ENCODE measurements at places on chromosomes 6 and 20.

- DNase-seq, result no peak
Observed at GRCh38 chr6:11637266-11637665, 99.7 kb downstream of the TMEM170B start.

- no peak for DNase-seq
Observed at GRCh38 chr6:34020807-34021553, 124.9 kb downstream of the GRM4 start.

GRCh38 chr6:34341481-34341971 lies 50.9 kb downstream of the NUDT3 start:
- DNase-seq, result no peak

DNA sequence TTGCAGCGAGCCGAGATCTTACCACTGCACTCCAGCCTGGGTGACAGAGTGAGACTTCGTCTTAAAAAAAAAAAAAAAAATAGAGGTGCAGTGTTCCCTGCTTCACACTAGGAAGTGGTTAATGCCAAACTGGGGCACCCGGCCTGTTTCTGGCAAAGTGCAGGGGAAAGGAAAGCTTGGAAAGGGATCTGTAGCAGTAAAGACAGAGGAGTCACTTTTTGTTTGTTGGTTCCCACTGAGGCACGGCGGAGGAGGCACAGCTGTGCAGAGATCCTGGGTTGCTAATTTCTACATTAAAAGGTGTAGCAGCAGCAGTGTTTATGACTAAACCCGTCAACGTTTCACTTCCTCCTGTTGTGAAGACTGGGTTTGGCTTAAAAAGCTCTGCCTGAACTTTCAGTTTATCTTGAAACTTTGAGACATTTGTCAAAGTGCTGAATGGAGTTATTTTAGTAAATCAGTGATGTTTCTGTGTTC lies 125.6 kb downstream of the CARMIL1 start:
- no peak for DNase-seq

- no peak for DNase-seq
Observed at GRCh38 chr6:32889533-32889932, 35.5 kb downstream of the PSMB9 start.

GRCh38 chr6:124873066-124873410 lies 89.2 kb upstream of the RNF217 start:
- no peak for DNase-seq

DNA sequence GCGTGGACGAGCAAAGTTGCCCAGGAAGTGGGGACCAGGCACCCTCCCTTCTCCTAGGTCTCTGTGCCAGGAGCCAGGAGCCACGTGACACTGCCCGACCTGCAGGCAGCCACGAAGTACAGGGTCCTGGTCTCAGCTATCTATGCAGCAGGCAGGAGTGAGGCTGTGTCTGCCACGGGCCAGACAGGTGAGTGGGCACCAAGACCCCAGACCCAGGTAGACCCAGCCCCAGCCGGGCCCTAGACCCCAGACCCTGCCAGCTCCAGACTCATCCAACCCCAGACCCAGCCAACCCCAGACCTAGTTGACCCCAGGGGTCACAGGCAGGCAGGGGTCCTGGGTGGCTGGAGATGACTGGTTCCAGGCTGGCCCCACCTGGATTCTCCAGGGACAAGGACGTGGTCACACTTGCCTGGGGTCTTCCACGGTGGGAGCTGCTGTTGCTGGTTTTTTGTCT lies 21.1 kb downstream of the COL20A1 start:
- DNase-seq, result no peak

GRCh38 chr20:4560667-4561066 lies 161.0 kb upstream of the PRND start:
- DNase-seq, result no peak

DNA sequence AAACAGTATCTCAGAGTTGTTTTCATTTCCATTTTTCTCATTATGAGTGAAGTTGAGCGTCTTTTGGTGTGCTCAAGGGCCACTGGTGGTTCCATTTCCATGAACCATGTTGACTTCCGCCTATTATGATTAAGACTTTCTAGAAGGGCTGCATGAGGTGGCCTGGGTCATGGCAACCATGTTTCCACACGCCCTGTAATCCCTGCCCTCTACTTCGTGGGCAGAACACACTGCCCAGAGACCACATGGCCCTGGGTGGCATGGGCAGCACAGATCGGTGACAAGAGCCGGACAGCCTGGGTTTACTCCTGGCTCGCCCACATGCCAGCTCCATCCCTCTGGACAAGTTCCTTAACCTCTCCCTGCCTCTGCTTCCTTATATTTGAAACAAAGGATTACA lies 14.8 kb downstream of the PRPH2 start:
- DNase-seq, result no peak

DNA sequence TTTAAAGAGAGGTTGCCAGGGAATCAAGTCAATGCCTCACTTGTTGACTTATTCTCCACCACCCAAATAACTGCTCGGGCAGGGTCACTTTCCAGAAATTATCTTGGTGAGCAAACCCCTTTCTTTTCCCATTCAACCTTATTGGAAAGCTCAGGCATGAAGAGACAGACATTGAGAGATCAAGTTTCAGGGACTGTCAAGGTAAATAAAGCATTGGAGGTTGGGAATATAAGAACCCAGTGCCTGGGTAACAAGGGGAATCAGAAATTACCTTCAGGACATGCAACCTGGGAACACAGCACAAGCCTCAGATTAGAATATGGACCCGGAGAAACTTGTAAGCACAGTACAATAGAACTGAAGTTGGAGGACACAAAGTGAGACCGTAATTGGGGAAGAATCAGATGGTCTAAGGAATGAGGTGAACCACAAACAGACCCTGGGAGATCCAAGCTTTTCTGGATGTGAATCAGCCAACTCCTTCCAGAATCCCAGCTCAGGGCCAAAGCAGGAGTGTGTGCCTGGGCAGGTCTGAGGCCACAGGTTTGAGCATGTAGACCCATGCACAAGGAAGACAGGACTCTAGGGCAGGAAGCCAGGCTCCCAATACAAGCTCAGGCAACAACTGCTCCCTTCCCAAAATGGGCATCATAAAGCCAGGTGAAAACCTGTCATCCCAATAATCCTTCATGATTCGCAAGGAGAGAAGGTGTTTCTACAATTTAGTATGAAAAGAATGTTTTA lies 512.8 kb downstream of the MAFB start:
- DNase-seq, result no peak

GRCh38 chr6:37717836-37718251 lies 20.2 kb upstream of the MDGA1 start:
- no peak for DNase-seq

- no peak for DNase-seq
Observed at GRCh38 chr20:46775806-46776205, 66.4 kb downstream of the SLC2A10 start.

DNA sequence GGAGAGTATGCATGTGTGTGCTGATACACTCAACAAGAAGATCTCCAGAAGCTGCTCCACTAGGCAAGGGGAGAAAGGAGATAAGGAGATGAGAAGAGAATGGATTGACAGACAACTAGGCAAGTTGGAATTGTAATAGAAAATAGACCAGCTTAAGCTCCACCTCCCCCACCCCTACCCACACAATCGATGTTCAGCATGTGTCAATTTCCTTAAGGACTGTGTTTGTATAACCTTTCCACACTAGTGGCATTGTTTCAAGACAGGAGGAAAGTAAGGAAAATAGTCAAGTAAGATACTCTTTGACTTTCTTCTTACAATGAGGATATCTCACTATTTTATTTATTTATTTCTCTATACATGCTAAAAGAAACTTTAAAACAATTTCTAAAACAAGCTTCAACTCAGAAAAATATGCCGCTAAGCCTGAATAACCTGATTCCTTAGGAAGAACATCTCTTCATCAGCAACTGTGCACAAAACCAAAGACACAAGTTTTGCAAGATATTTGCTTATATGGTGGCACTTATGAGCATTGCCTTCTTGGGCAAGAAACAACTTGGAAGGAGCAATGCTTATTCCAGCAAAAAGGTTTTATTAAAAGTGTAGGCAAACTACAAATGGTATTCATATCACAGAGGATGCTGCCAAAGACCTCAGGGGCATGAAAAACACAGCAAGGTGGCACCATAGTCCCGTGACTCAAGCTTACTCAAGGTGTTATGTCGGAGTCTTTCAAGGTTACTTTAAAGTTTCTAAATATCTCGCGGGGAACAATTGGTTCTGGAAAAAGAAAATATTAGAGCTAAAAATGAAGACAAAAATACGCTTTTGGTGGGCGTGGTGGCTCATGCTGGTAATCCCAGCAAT lies 249.1 kb downstream of the COL12A1 start:
- DNase-seq, result no peak

GRCh38 chr20:1005452-1006027 lies 3.4 kb upstream of the RSPO4 start:
- peak; percentile 41 for DNase-seq

DNA sequence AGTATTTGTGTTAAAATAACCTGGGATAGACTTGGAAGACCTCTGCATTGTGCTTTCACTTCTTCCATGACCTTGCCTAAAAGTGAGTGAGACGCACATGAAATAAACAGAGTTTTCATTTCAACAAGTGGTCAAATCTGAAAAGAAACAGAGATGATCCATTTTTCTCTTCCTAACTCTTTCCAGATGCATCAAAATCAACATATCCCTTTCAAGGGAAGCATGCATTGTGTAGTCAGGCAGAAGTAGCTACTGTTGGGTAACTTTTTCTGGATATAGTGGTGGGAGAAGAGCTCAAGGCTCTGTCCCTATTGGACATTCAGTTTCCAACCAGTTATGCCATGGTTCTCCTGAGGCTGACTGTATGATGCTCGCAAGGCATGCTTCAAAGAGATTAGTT lies 233.0 kb upstream of the JAG1 start:
- no peak for DNase-seq

- DNase-seq, result no peak
Observed at GRCh38 chr6:156943816-156944215, 166.6 kb downstream of the ARID1B start.

- no peak for DNase-seq
Observed at GRCh38 chr6:167528239-167528638, 203.4 kb downstream of the TTLL2 start.

DNA sequence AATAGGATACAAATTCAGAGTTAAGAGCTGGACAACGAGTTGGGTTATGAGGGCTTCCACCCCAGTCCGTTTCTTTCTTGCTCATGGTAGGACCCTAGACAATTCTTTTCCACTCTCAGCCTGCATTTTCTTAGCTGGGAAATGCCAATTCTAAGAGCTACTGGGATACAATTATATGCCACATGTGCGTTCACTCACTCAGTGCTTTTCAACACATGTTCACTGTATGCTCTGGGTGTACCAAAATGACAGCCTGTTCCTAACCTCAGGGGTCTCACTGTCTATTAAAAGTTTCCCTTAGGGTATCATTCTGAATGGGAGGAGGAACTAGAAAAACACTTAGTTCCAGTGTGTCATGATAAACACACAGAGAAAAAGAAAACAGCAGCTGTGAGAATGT lies 505 bp upstream of the DEFB115 start:
- DNase-seq, result no peak

- DNase-seq, result peak; percentile 3
Observed at GRCh38 chr20:63915471-63915870, 20.5 kb downstream of the DNAJC5 start.

- DNase-seq, result no peak
Observed at GRCh38 chr6:107555449-107555848, 65.5 kb downstream of the SOBP start.

DNA sequence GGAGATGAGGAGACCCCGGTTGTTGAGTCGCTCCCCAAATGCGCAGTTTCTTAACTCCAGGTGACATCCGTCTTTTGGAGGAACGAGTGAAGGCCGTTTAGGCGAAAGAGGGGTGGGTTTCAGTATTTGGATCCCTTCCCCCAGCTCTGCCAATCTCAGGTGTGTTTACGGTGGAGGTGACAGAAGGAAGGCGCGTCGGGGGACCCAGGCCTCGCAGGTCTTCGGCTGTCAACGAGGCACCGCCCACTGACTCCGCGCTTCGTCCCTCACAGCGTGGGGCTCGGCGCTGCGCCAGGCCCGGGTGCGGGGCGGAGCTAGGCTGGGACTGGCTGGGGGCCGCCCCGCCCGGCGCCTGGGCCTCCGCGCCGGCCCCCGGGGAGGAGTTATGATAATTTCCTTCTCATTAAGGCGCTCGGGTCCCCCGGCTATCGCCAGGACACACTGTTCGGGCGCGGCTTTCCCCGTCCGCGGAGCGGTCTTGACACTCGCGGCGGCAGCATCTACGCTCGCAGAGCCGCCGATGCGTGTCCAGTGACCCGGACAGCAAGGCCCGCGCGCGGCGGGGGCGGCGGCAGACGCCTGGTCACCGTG lies at the start of gene TFAP2C:
Gene TFAP2C, plus strand, starts transcription at position 434 of the 591 bp plus-strand sequence. CDS start 239 bp downstream, outside the sequence.
- peak; percentile 66 for DNase-seq

DNA sequence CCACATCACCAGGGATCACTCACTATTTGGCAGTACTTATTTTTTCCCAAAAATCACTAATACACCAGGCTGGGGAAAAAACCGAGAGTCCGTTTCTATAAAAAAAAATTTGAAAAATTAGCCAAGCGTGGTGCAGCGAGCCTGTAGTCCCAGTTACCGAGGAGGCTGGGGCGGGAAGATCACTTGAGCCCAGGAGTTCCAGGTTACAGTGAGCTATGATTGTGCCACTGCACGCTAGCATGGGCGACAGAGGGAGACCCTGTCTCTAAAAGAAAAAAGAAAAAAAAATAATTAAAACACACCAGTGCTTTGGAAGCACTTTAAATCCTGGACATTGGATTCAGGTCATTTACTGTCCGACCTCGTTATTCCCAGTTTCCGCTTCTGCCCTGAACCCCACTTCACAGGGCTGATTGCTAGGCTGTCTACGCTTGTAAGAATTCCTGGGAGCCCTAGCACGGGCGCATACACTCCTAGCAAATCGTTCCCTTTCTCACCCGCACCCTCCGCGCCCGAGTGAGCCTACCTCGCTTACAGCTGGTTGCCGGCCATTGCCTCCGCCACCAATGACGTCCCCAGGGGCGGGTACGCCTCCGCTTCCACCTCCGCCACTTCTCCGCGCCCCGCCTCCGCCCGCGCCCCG lies at the start of gene TPMT:
Gene TPMT, minus strand, starts transcription at position 571 of the 643 bp plus-strand sequence. CDS start 5,950 bp downstream, outside the sequence.
- DNase-seq, result peak; percentile 59

GRCh38 chr6:121435444-121436069 lies at the start of gene GJA1:
Gene GJA1 (plus strand): TSS chr6:121435646. CDS start chr6:121446848, 11,202 bp downstream.
- DNase-seq, result peak; percentile 14

DNA sequence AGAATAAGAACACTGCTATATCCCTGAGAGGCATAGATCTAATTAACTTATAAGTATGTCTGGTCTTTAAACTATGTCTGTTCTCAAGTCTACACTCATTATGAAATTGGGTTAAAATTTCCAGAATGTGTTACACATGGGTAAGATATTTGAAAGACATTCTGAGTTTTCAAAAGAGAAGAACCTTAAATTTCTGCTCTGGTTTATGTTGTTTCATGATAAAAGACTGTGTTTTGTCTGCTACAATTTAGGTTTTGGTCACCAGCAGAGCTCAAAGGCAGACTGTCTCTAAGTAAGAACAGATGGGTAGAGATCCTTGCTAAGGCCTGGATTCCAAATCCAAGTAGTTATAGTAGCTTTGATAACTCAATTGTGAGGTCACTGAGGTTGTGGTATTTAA lies 6.0 kb downstream of the STMND1 start:
- DNase-seq, result no peak

GRCh38 chr20:23622839-23623343 lies 14.9 kb downstream of the CST3 start:
- no peak for DNase-seq

GRCh38 chr20:10609770-10610169 lies 64.0 kb downstream of the JAG1 start:
- no peak for DNase-seq

- DNase-seq, result no peak
Observed at GRCh38 chr6:98871057-98871456, 36.7 kb downstream of the POU3F2 start.

All from HuH-7.5 (cell line).